NCI-H146 (cell line): ENCODE measurements at places on chromosomes 2 and 18.

- DNase-seq, result no peak
Measured at GRCh38 chr2:46770622-46771021, 145.0 kb downstream of the MCFD2 start.

GRCh38 chr2:99641999-99642398 is 152.2 kb upstream of the REV1 start:
- DNase-seq, result no peak

GRCh38 chr2:204072443-204073324 is 136.1 kb downstream of the ICOS start:
- DNase-seq, result peak; percentile 19

GRCh38 chr2:61905372-61906185 is at the start of gene COMMD1:
Gene COMMD1, plus strand, starts transcription at chr2:61905674. Its CDS starts 5 bp downstream, at chr2:61905679.
- peak; percentile 78 for DNase-seq
